ENCODE measurements at places on chromosomes 13 and 19.

- peak; percentile 4 for DNase-seq
Observed at GRCh38 chr13:73967397-73968165, 166.6 kb downstream of the KLF12 start.

- DNase-seq: no peak
Observed at GRCh38 chr13:113168211-113168610, 9.8 kb downstream of the PROZ start.

- no peak for DNase-seq
Observed at GRCh38 chr19:51138549-51138979, 3.5 kb upstream of the SIGLEC7 start.

- no peak for DNase-seq
Observed at GRCh38 chr19:10116866-10117616, 2.7 kb downstream of the EIF3G start.

- no peak for DNase-seq
Observed at GRCh38 chr13:48478391-48478790, 54.5 kb downstream of the RCBTB2 start.

DNA sequence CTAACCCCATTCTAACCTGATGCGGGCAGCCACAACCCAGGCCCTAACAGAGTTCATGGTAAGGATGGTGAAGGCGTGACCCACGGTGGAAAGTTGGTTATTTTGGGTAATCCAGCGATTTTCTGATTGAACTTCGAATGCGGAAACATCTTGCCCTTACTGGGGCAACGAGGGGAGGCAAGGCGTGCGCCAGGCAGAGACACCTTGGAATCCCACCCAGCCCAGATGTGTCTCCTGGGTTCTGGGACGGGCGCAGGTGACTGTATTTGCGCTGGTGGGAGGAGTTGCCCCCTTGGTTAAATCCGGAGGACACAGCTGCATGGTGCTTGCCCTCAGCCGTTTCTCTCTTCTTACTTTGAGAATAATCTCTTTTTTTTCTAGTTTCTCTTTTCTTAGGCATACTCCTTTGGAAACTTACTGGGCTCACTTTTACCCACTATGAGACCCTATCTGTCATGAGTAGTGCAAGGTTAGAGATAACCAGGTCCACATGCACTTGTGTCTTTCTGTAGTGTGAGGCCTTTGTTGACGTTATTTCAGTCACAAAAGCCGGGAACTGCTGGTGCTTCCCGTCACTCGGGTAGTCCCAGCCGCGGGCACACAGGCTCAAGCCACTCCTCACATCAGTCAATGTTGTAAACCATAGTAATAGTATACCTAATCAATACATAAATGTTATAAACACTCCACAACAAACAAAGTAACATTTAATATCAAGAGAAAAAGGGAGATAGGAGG is 81.5 kb downstream of the ATP11A start:
- DNase-seq: no peak

- no peak for DNase-seq
Observed at GRCh38 chr19:19409205-19409604, 3.7 kb downstream of the GATAD2A start.

- DNase-seq: no peak
Observed at GRCh38 chr13:34587576-34587975, 354.5 kb upstream of the NBEA start.

- no peak for DNase-seq
Observed at GRCh38 chr13:74443631-74444030, 309.4 kb upstream of the KLF12 start.

DNA sequence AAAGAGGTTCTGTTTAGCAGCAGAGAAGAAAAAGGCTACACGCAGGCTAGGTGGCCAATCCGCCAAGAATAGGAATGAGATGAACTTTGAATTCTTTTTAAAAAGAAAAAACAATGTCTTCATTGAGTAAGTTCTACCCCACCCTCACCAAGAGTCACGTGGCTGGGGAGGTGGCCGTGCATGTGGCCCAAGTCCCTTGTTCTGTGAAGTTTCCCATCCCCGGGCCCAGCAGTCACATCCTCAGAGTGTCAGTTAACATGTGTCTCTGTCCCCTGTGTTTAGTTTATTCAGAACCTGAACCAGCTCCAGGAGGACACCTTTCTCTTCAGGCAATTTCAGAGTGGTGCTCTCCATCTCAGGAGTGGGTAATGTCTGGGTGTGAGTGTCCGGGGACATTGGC is 57.1 kb upstream of the MCF2L start:
- no peak for DNase-seq

- no peak for DNase-seq
Observed at GRCh38 chr19:13078897-13079541, 23.6 kb downstream of the LYL1 start.

GRCh38 chr19:13926715-13927114 is 11.5 kb downstream of the PODNL1 start:
- DNase-seq: no peak

GRCh38 chr13:30142486-30143211 is 164.7 kb downstream of the KATNAL1 start:
- no peak for DNase-seq

GRCh38 chr19:2276429-2276986 is 5.5 kb downstream of the PEAK3 start:
- DNase-seq: no peak

- no peak for DNase-seq
Observed at GRCh38 chr13:28885181-28885580, 65.0 kb downstream of the MTUS2 start.

DNA sequence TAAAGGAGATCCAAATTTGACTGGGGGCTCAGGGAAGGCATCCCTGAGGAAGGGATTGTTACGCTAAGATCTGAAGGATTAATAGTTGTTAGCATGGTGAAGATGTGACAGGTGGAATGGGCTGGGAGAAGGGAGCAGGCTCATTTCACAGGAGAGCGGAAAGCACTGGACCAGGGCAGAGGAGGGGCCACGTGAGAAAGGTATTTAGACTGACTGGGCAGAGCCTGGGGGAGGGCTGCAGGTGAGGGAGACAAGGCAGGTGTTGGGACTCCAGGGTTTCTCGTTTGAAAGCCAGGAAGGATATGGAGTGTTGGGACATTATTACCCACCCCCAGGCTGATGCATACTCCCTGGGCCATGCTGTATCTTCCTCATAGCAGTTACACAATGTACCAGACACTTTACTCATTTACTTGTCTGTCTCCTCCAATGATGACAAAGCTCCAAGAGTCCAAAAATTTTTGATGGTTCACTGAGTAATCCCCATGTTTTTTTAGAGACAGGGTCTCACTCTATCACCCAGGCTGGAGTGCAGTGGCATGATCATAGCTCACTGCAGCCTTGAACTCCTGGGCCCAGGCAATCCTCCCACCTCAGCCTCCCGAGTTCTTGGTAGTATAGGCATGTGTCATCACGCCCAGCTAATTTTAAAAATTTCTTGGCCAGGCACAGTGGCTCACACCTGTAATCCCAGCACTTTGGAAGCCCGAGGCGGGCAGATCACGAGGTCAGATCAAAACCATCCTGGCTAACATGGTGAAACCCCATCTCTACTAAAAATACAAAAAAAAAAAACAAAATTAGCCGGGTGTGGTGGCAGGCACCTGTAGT is 2.3 kb downstream of the TRAPPC6A start:
- no peak for DNase-seq

DNA sequence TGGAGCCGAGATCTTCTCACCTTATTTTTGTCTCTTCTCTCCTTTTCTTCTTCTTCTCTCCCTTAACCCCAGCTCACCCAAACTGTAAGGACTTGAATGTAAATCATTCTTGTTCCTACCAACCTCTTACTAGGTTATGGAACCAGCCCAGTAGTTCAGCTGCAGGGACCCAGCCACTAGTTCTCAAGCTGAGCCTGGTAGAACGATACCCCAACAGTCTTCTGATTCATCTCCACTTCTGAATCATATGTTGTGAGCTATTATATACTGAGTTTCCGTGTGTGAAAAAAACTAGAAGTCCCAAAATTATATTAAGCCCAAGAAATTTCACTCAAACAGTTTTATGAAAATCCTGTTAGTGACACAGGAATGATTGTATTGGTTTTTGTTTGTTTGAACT is 67.7 kb downstream of the DCT start:
- DNase-seq: no peak

DNA sequence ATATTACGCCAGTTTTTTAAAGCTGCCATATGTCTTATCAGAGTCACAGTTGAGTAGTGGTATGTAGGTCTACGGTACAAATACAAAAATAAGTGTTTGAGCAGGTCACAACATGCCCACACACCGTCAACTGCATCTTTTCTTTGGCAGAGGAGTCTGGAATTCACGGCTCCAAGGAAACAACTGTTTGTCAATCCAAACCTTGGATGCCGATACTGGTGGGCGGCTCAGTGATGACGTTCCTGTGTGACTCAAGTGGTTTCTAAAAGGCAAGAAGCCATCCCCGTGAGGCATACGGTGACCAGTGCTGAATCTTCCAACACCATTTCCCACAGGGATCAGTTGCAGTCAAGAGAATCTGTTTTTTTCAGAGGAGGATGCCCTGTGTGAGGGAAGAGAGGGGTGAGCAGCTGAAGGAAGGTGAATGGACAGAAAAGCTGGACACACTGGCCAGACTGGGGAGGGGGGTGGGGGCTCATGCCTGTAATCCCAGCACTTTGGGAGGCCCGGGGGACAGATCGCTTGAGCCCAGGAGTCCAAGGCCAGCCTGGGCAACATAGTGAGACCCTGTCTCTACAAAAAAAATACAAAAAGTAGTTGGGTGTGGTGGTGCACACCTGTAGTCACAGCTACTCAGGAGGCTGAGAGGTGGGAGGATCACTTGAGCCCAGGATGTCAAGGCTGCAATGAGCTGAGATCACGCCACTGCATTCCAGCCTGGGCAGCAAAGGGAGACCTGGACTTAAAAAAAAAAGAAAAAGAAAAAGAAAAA is 22.8 kb upstream of the CEBPG start:
- no peak for DNase-seq

DNA sequence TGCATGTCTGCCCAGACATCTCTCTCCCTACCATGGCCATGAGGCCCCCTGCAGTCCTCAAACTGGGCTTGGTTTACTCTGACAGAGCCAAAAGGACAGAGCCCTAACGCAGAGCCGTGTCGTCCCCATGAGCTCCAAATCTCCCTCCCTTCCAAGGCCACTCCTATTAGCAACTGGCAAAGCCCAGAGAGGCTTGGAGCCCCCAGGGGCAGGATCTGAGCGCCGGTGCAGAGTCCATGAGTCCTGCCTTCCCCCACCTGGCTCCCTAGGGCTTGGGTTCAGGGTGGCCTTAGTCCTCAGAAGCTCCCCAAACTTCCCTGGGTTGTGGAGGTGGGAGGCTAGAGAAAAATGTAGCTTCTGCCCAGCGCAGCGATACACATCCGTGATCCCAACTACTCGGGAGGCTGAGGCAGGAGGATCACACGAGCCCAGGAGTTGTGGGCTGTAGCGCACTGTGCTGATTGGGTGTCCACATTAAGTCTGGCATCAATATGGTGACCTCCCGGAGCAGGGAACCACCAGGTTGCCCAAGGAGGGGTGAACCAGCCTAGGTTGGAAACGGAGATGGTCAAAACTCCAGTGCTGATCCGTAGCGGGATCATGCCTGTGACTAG is 7.4 kb upstream of the PGPEP1 start:
- DNase-seq: no peak

DNA sequence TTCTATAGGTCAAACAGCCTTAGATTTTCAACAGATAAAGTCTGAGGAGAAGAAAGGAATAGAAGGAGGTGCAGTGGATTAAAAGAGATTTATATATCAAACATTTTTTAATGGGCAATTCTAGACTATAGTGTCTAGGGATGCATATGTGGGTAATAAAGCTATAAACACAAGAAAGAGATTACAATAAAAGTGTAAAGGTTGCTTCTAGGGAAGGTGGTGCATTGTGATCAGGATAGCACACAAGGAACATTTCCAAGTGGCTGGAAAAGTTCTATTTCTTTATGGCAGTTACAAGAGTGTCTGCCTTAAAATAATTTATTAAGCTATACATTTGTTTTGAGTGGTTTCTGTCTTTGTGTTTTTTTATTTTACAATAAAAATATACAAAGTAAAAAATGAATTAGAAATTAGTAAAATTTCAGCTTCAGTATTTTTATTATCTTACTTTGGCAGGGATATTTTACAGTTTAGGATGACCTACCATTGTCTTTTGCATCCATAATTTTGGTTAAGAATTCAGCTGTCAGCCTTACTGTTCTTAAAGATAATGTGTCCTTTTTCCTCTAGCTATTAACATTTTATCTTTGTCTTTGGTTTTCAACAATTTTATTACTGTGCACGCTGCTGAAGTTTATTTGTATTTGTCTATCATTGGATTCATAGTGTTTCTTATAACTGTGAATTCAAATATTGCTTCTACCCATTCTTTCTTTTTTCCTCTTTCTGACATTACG is 221.8 kb downstream of the LACC1 start:
- no peak for DNase-seq

- no peak for DNase-seq
Observed at GRCh38 chr19:351976-352625, 7.5 kb upstream of the MIER2 start.
